Stimulated activated CD8-positive, alpha-beta memory T cell treated with anti-CD3 and anti-CD28 coated beads, Interleukin-4, amount 100 ng/mL, for 48 hours (primary cell): ENCODE measurements at places on chromosomes 3 and 15.

GRCh38 chr3:112482675-112483074, 16.6 kb downstream of the BTLA start:
- DNase-seq = no peak

GRCh38 chr3:115087512-115087911, 59.6 kb downstream of the ZBTB20 start:
- no peak for DNase-seq

DNA sequence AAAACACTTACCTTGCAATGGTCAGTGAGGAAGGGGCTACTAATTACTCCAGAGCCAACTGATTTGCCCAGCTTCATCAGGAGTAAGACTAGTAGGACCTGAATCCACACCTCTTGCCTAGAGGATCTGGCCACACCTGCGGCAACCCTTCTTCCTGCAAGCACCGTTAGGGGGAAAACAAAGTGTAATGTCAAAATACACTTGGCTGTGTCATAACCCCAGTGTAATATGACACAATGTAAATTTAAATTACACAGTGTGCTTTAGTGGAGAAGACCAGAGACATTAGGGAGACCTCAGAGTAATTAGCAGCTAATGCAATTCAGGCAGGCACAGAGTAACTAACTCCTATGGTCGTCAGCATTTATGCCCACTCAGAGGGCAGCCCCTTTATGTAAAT, 308.5 kb upstream of the ARRDC4 start:
- no peak for DNase-seq

- no peak for DNase-seq
Measured at GRCh38 chr3:72150634-72151412, 365.9 kb upstream of the PROK2 start.

DNA sequence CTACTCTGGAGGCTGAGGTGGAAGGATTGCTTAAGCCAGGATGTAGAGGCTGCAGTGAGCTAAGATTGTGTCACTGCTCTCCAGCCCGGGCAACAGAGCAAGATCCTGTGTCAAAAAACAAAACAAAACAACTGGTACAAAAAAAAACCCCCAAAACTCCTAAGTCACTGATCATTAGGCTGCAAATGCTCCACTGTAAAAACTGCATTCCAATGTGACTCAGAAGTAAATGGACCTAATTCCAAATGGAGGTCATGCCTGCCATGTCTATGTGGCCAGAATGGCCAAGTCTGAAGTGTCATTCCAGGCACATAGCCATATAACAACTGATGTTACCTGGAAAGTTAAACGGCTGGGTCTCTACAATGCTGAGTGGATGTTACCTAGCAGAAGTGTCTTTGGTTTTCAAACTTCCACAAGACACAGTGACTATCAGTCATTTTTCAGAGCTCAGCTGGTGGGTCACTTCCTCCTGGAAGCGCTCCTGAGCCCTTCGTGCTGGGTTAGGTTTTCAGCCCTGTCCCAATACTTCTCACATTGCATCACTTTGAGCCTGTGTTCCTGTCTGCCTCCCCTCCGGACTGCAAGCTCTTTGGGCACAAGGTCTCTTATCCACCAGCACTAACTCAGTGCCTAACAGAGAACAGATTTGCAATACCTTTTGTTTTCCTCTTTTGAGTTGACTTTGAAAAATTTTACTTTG, 10.6 kb downstream of the FSTL1 start:
- DNase-seq = no peak

DNA sequence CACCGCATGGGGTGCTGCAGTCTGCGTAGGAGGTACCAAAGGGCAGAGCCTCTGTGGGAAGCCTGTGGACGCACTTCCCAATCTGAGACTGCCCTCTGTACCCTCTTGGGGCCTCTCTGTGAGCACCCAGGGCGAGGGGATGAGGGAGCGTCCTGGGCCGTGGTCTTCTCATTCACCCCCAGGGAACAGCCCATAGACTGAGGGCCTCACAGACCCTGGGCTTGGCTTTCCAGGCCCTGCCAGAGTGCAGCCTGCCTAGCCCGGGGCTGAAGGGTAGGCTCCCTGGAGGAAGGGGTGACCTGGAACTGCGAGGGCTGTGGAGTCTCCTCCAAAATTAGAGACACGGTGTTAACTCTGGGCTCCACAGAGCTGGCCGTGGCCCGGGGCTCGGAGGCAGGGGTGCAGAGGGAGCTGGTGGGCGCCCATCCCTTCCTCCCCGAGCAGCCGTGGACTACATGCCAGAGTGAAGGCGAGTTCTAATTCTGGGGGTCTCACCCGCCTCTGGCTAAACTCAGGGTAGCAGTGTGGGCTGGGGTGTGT, 468 bp upstream of the SPTBN5 start:
- DNase-seq = no peak

- DNase-seq = no peak
Measured at GRCh38 chr3:10185804-10186762, 21.4 kb downstream of the IRAK2 start.

GRCh38 chr15:73009066-73010056, 42.9 kb upstream of the NEO1 start:
- DNase-seq = no peak

DNA sequence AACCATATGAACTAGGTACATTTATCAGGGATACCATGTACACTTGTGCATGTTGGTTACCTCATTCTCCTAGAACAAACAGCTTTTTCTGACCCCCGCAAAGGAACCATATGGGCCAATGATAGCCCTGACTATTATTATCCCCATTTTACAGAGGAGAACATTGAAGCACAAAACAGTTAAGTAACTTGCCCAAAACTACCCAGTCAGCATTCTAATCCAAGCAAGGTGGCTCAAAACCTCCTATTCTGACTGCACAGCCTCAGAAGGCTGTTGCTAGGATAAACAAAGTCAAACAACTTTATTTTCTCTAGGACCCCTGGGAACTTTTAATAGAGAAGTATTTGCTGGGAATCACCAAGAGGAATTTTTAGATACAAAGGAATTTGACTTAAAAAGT, 36.7 kb downstream of the CFAP44 start:
- DNase-seq = no peak

GRCh38 chr3:142889212-142890014, 530 bp upstream of the PCOLCE2 start:
- DNase-seq = no peak

DNA sequence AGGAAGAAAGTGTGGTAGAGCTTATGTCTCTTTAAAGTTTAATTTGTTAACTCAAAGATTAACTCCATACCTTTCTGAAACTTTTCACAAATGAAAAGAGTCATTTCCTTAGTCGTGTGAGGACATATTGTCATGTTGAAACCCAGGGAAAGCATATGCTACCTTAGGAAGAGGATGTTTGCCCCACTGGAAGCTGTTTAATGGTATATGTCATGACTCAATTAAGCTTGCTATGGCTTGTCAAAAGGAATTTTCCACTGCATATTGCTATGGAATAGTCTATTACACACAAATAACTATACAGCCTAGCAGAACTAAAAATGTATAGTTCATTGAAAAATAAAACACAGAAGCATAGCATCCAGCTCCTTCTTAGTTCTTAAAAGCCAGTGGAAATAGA, 69.9 kb downstream of the NSUN3 start:
- no peak for DNase-seq

GRCh38 chr3:108897883-108898282, 55.8 kb downstream of the GUCA1C start:
- DNase-seq = no peak

GRCh38 chr3:64987726-64988125, 299.9 kb upstream of the ADAMTS9 start:
- DNase-seq = no peak

- DNase-seq = no peak
Measured at GRCh38 chr15:77589839-77590238, 42.9 kb downstream of the LINGO1 start.

DNA sequence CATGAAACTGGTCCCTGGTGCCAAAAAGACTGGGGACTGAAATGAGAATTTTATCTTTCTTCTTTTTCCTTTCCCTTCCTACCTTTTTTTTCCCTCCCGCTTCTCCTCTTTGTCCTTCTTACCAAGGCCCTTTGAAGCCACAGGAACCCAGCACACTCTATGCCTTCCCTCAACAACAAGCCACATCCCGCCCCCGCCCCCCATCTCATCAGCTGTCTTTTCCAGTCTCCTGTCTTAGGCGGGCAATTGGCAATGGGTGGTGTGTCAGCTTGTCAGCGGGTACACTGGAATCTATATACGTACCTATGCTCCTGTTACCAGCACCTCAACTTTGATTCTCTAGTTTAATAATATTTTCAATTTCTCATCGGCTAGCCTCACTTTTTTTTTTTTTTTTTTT, 56.3 kb upstream of the CHD2 start:
- no peak for DNase-seq

GRCh38 chr15:71511796-71512681, 298.3 kb upstream of the NR2E3 start:
- DNase-seq = no peak

- DNase-seq = no peak
Measured at GRCh38 chr3:133663569-133664313, 2.0 kb upstream of the TOPBP1 start.
